Activated T-helper 1 cell treated with anti-CD3 and anti-CD28 coated beads, Interleukin-2, amount 50 U/mL, for 16 hours (primary cell): ENCODE measurements at places on chromosomes 7 and 10.
A peak's percentile ranks its signal among the peaks of the same experiment; 100 is the strongest.

GRCh38 chr7:82335001-82335400, 108.6 kb downstream of the CACNA2D1 start:
- DNase-seq: no peak

- no peak for DNase-seq
These were observed 118.3 kb downstream of the ARID5B start for GRCh38 chr10:62019685-62020359.

- DNase-seq: no peak
These were observed 5.3 kb upstream of the NAT16 start for GRCh38 chr7:101185258-101185839.

DNA sequence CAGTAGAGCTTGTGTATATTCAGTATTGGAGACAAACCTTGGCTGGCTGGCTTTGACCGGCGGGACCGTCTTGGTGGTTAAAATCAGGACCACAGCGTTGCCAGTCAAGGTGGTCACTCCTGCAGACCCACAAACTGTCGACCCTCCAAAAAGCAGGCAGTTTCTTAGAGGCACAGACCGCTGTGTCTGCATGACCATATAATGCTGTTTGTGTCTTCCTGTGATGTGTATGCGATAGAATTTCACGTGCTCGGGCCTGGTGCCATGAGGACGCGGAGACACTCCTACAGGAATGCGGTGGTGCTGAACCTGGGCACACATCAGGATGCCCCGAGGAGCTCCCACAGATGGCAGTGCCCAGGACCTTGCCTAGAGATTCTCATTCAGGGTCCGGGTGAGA, 34.8 kb downstream of the BNIP3 start:
- DNase-seq: no peak

GRCh38 chr7:2261611-2262010, 19.6 kb downstream of the NUDT1 start:
- no peak for DNase-seq

GRCh38 chr7:16874066-16874465, 7.7 kb downstream of the AGR3 start:
- DNase-seq: no peak

DNA sequence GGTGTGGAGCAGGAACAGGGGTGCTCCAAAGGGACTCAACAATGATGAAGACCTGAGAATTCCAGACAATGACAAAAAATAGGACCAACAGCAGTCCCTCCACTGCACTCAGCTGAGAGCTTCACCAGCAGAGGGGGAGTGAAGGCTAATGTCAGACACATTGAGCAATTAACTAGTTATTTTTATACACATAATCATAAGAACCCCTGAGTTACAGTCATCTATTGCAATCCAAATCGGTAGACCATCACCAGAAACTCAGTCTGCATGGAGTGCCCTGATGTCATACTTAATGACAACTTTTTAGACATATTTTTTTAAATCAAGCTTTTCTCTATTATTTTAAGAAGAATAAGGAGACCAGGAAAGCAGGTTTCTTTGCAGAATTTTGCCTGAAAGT, 30.6 kb upstream of the IKZF1 start:
- no peak for DNase-seq

- DNase-seq: peak; percentile 60
These were observed 217.8 kb upstream of the MKLN1 start for GRCh38 chr7:131109759-131110296.
